Esophagus muscularis mucosa (tissue), 4 donors: ENCODE measurements at places on chromosomes 11 and 22. TPM values are rescaled to one million over a fixed set of nuclear protein-coding genes. Genes with fewer than 3 reads are reported as not detected.

The TEAD1 gene
- 253 TPM for total RNA-seq

The APOA5 gene
- total RNA-seq: not detected

DNA sequence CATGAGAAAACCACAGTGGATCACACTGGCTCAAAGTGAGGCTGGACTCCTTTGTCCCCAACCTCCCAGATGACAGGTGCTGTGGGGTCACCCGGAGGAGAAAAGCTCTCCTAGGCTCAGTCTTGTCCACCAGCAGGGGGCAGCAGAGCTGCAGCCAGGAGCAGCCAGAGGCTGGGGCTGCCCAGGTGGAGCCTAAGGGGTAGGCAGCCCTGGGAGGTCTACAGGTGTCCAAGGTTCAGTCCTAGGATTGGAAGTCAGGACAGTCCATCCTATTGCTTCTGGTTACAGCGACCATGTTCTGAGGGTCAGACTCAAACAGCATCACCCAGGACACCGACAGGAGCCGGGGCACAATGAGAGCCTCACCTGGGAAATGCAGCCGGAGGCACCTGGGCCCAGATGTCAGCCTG, 77.6 kb upstream of the IGLL5 start:
- no peaks in the 10 kb centered on the region for H3K4me1 ChIP-seq
- H3K36me3 ChIP-seq: no peaks in the 10 kb centered on the region
- H3K4me3 ChIP-seq: no peak overlapping the region
- H3K27me3 ChIP-seq: no peaks in the 10 kb centered on the region

DNA sequence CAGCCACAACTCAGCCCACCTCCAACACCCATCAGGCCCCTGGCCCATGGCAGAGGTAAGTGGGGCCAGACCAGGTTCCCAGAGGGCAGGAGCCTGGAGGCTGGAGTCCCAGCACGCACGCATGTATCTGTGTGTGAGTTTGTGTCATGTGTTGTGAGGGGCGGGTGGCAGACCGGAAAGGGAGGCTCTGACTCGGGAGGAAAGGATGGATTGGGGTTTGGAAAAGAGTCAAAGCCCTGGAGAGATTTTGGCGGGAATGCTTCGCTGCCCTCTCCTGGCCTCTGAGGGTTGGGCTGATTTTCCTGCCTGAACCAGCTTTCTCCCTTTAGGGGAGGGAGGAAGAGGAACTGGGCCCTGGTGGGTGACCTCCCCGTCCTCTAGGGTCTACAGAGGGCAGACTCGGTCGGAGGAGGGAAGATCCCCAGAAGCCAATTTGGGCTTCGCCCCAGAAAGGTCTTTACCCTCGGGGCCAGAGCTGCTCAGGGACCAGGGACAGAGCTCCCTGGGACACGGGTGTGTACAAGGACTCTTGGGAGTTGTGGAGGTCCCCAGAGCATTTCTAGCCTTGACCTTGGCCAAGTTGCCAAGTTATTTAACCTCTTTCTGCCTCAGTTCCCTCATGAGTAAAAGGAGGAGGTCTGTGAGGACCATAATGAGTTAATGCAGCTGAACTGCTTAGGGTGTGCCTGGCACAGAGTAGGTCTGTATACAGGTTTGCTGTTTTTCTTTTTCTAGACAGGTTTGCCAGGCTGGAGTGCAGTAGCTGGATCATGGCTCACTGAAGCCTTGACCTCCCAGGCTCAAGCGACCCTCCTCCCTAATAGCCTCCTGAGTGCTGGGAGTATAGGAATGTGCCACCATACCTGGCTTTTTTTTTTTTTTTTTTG, 6.9 kb downstream of the C11orf68 start:
- DNase-seq: no peak
- H3K27me3 ChIP-seq: no peaks in the 10 kb centered on the region
- H3K4me3 ChIP-seq: no peak overlapping the region
- no peak overlapping the region for H3K27ac ChIP-seq
- peaks cover 36% of the 10 kb centered on the region for H3K4me1 ChIP-seq

- no peaks in the 10 kb centered on the region for H3K36me3 ChIP-seq
- H3K27ac ChIP-seq: peak overlapping the region; percentile 13
- H3K4me3 ChIP-seq: no peak overlapping the region
- no peaks in the 10 kb centered on the region for H3K27me3 ChIP-seq
- H3K4me1 ChIP-seq: peaks cover 77% of the 10 kb centered on the region
- no peak for DNase-seq
These were observed 4.5 kb upstream of the CDC42EP2 start for GRCh38 chr11:65310215-65310614.

The MUC2 gene
- total RNA-seq: not detected

DNA sequence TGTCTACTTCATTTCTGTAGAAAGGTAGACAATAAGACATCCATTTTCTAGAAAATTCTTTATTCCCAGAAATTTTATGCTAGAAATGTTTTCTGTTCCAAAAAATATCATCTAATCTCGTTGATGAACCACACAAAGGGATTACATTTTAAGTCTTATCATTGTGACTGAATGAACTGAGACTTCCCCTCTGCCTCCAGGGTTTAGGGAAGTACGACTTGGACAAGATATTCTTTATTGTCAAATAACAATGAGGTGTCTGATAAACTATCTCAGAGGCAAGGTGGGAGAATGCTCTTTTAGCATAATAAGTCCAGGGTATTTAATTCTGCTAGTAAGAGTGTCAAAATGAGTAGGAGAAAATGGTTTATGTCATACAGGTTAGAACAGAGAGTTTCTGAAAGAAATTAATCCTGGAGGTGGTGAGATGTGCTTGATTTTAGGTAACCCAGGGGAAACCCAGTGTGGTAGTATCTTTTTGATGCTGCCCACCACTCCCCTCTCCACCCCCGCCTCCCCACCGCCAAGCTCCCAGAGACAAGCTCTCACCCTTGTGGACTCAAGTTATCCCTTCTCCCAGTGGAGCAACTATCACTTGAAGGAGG, 100.6 kb downstream of the CD44 start:
- no peaks in the 10 kb centered on the region for H3K36me3 ChIP-seq
- H3K27ac ChIP-seq: peak overlapping the region; percentile 36
- no peak for DNase-seq
- no peaks in the 10 kb centered on the region for H3K27me3 ChIP-seq
- peaks cover 38% of the 10 kb centered on the region for H3K4me1 ChIP-seq
- H3K4me3 ChIP-seq: no peak overlapping the region

The CNIH2 gene
- 0.40 TPM for total RNA-seq

The KMT5B gene
- total RNA-seq: 28.7 TPM

The MPEG1 gene
- 36.1 TPM for total RNA-seq

DNA sequence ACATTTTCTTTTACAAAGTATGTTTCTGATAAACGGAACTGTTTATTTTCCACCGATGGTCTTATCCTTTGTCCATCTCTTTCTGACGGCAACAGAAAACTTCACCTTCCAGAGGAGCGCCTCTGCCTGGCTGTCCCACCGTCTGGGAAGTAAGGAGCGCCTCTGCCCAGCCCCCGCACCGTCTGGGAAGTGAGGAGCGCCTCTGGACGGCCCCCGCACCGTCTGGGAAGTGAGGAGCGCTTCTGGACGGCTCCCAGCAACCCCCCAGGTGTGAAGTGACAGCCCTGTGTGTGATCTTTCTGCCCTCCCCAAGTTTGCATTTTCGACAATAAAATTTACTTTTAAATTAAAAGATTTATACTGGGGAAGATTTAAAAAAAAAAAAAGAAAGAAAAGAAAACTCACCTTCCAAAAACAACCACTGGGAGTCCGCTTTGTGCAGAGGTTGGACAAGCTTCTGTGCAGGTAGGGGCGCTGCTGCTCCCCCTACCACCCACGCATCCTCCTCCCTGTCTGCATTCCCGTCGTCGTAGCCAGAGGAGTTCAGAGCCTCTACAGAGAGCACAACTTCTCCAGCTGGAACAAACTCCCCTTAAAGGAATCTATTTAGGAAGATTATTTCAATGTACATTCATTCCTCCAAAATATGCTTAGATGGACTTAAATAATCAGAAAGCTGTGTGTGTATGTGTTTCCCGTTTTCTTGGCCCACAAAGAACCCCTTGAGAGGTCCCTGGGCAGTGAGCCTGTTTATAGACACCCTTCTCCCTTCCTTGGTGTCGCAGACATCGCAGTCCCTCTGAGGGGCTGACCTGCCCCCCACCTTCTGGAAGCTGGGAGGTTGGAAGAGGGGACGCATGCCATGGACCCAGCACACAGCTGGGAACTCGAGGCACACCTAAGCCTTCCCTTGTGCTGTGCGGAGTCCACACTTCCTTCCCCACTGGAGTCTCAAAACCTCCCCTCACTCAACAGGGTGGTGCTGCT, 849 bp upstream of the APOBEC3B start:
- peak overlapping the region; percentile 69 for H3K27ac ChIP-seq
- H3K27me3 ChIP-seq: no peaks in the 10 kb centered on the region
- H3K4me1 ChIP-seq: peaks cover 22% of the 10 kb centered on the region
- H3K4me3 ChIP-seq: peak overlapping the region; percentile 62

- no peaks in the 10 kb centered on the region for H3K27me3 ChIP-seq
- DNase-seq: no peak
- peak within 1 kb of the TSS; percentile 88 for H3K27ac ChIP-seq
- peaks cover 41% of the 10 kb centered on the region for H3K4me1 ChIP-seq
- H3K36me3 ChIP-seq: no peaks in the 10 kb centered on the region
These were observed at the start of gene ANO5 for GRCh38 chr11:22192642-22193347. Gene ANO5, plus strand, starts transcription at chr11:22193085. Its CDS starts 408 bp downstream, at chr11:22193493.

The BATF2 gene
- 2.7 TPM for total RNA-seq

DNA sequence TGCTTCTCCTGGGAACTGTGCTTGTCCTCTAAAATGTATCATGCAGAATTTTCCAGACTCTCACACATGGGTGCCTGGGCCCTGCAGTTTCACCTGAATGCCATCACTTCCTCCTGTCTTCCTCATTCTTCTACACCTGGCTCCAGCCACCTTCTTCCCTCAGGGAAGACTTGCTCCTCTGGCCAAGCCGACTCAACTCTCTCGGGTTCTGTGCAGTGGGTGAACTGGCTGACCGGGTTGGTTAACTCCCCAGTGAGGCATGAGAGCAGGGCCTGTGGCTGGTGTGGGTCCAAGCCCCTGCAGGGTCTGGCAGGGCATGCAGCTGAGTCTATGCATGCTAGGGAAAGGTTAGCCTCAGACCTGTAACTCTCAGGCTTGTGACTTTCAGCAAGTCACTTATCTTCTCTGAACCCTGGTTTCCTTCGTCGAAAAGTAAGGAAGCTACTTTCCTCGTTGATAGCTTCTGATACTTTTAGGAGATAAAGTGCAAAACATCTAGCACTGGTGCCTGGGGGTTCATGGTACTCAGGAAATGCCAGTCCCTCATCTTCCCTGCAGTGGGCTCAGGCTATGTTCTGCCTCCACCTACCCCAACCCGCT, 11.9 kb downstream of the CD82 start:
- H3K36me3 ChIP-seq: no peaks in the 10 kb centered on the region
- peaks cover 49% of the 10 kb centered on the region for H3K4me1 ChIP-seq
- no peaks in the 10 kb centered on the region for H3K27me3 ChIP-seq

DNA sequence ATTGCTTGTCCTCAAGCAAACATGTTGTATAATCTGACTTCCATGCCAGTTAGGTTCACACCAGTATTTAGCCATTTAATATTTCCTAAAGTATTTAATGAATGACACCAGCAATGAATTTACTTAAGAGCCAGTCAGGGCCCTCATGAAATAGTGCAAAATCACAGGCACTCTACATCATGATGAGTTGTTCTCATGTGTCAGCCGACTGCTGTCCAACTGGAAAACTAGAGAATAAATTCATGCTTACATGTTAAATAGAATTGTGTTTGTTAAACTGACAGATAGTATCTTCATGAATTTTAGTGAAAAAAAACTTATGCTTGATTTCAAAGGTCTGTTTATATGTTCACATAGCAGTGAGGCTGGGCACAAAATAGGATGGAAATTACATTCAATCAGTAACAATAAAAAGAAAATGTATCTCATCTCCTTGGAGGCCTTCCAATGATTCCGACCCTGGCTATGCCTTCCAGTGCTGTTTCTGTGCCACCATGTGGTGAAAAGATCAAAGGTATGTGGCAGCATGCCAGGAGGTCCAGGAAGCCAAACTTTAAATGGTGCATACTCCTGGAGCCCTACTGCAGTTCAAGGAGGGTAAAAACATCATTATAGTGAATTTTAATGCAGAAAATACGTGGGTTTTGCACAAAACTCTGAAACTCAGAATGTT, 45.2 kb downstream of the CTSC start:
- H3K27me3 ChIP-seq: no peaks in the 10 kb centered on the region
- peaks cover 15% of the 10 kb centered on the region for H3K4me1 ChIP-seq
- DNase-seq: no peak
- H3K4me3 ChIP-seq: no peak overlapping the region
- H3K36me3 ChIP-seq: no peaks in the 10 kb centered on the region

GRCh38 chr11:82823647-82824619, 76.3 kb downstream of the PRCP start:
- H3K27me3 ChIP-seq: no peaks in the 10 kb centered on the region
- H3K27ac ChIP-seq: peak overlapping the region; percentile 13
- H3K4me3 ChIP-seq: no peak overlapping the region
- H3K4me1 ChIP-seq: peaks cover 30% of the 10 kb centered on the region
- no peak for DNase-seq
- H3K36me3 ChIP-seq: no peaks in the 10 kb centered on the region

The PNPLA5 gene
- total RNA-seq: not detected

DNA sequence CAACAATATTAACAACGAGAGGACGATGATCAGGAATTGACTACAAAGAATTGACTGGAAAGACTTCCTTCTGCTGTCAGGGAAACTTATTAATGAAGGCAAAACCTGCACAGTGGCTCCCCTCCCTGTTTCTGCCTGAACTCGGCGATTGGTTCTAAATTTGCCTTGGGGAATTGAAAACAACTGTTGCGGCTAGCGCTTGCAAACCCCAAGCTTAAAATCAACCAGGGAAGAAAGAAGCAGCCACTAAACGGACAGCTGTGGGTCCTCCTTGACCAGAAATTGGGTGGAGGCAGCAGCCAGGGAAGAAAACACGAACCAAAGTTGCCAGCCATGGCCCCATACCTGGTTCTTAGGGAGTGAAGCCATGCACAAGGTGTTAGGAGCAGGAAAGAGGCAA, 383.5 kb upstream of the CADM1 start:
- H3K27me3 ChIP-seq: no peaks in the 10 kb centered on the region
- H3K4me1 ChIP-seq: peaks cover 4% of the 10 kb centered on the region
- no peak overlapping the region for H3K27ac ChIP-seq
- no peaks in the 10 kb centered on the region for H3K36me3 ChIP-seq
- H3K4me3 ChIP-seq: no peak overlapping the region

DNA sequence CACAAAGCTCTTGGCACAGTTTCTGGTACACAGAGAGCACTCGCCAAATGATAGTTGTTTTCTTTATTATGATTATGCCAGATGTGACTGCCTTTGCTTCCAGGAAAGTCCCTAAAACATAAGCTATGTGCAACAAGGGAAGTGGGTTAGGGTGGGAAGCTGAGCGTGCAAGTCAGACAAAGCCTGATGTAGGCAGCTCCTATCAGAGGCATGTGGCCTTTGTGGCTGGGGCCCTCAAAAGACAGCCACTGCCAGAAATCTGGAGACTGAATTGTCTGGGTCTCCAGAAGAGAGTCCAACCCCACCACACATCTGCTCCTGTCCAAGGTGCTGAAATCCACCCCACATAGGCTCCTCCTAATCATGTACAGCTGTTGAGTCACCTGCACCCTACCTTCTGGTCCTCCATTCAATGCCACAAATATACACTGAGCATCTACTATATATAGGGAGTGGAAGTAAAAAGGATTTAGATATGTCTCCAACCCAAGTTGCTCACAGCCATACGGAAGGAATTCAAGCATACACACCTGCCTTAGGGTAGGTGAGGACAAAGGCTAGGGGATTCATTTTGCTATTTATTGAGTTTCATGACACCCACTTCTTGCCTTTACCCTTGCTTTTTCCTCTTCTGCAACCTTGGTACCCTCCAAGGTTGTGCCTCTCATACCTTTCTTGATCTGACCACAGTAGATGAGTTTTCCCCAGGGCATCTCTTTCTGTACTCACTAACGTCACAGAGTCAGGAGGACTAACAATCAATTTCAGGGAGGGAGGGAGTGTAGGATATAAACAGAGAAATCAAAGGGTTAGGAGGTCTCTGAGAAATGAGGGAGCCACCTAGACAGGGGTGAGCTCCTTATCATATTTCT, 12.4 kb downstream of the SEC14L3 start:
- DNase-seq: no peak
- H3K27ac ChIP-seq: no peak overlapping the region
- peaks cover 25% of the 10 kb centered on the region for H3K27me3 ChIP-seq
- H3K36me3 ChIP-seq: no peaks in the 10 kb centered on the region
